Sciatic nerve (tissue), 2 donors: ENCODE measurements at places on chromosomes 13 and 19. TPM values are rescaled to one million over a fixed set of nuclear protein-coding genes. Genes with fewer than 3 reads are reported as not detected.
A peak's percentile ranks its signal among the peaks of the same experiment; 100 is the strongest.

GRCh38 chr19:46411925-46412649, 1.3 kb downstream of the CCDC8 start:
- no peak for DNase-seq

FXYD1 gene
- 460 TPM for total RNA-seq

- no peak for DNase-seq
These were observed 99.4 kb upstream of the SERP2 start for GRCh38 chr13:44273991-44274770.

- no peak for DNase-seq
These were observed 69.4 kb downstream of the PSPC1 start for GRCh38 chr13:19713186-19713965.

- DNase-seq, result no peak
These were observed 6.9 kb downstream of the B3GNT8 start for GRCh38 chr19:41420101-41420880.

GRCh38 chr13:30241532-30241931, 65.8 kb downstream of the KATNAL1 start:
- no peak for DNase-seq

DNA sequence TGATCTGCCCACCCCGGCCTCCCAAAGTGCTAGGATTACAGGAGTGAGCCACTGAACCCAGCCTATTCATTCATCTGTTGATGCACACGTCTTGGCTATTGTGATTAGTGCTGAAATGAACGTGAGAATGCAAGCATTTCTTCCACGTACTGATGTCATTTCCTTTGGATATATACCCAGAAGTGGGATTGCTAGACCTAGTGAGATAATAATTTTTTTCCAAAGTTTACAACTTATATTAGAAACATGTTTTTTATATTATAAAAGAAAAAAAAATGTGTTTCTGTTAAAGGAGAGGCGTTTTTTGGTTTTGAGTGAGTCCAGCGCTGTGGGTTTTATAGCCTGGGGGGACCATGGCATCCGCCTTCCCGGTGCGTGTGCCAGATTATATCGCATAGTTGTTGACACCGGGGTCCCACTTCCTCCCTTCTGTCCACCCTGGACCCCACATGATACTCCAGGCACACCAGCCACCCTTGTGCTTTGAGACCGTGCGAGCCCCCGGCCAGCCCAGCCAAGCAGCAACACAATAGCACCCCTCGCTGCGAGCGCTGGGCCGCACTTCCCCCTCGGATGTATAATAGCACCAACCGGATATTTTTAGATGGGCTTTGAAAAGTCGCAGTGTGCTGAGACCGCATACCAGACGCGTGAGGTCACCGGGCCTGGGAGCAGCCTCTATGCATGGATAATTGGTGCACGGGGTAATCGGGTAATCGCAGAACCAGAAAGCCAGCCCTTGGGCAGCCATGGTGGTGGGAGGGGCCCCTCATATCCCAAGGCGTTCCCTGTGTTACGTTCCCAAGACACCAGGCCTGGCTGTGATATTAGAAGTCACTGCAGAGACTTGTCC, 59.6 kb downstream of the MYO9B start:
- DNase-seq, result peak; percentile 92

DCT gene
- total RNA-seq, result 0.94 TPM

DNA sequence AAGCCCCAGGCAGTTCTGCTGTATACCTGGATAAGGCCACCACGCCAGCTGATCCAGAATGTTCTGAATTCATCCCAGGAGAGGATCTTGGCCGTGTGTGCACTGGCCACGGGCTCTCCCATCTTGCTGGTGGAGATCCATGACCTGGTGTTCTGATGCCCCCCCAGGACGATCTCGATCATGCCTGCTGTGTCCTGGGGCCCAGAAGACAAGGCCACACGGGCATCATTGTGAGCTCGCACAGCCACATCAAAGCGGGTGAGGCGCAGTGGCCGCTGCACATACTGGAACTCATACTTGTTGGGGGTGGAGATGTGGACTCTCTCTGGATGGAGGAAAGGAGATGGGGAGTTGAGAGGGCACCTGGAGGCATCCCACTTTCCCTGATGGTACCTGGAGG, 40.1 kb downstream of the F2RL3 start:
- no peak for DNase-seq

GRCh38 chr13:48618937-48619336, 34.8 kb upstream of the CYSLTR2 start:
- no peak for DNase-seq

GRCh38 chr19:55624109-55625003, at the start of gene ZNF784:
TSS of gene ZNF784 (minus strand) at chr19:55624566. CDS start at chr19:55624561, 5 bp downstream.
- peak; percentile 96 for DNase-seq

DNA sequence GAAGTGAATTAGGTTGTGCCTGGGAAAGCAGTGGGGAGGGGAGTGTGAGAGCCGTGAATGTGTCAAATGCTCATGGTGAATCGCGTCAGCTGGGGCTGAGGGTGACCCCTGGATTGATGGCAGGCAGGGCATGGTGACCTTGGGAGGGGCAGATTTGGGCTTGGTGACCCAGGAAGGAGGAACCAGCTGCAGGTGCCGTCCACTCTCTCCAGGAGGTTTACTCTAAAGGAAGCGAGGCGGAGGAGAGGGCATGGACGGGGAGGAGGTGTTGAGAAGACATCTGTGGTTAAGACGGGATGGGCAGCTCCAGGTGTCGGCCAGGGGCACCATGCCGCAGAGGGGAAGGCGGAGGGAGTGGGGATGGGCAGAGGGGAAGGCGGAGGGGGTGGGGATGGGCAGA, 28.7 kb downstream of the TMEM255B start:
- peak; percentile 45 for DNase-seq

GRCh38 chr19:55528030-55528803, 8.7 kb downstream of the SBK2 start:
- no peak for DNase-seq

DNA sequence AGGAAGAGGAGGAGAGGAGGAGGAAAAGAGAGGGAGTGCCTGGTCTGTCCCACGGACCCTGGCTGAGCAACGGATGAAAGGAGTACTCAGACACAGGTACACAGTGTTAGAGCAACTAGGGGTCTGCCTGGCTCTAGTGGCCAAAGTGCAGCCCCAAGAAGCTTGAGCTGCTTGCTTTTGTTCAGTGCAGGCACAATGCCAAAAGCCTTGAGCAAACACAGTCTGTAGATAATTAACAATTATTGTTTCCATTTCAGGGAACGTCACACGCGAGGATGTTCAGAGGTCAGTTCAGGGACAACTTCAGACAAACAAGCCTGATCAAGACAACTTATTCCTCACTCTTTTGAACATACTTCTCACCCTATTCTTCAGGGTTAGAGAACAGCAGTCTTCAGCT, 32.2 kb upstream of the ZNF726 start:
- DNase-seq, result no peak

DNA sequence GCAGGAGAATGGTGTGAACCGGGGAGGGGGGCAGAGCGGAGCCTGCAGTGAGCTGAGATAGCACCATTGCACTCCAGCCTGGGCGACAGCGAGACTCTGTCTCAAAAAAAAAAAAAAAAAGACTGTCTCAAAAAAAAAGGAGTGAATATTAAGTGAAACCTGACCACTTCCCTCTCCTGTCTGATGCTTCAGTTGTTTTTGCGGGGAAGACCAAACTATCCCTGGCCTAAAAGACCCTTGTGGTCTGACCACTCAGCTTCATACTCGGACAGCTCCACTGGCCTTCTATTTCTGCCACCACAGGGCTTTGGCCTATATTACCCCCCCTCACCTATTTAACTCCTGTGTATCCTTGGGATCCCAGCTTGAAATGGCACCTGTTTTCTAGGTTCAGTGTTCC, 2.3 kb downstream of the CLASRP start:
- no peak for DNase-seq

NKPD1 gene
- total RNA-seq, result not detected

TNNI3 gene
- total RNA-seq, result not detected

GRCh38 chr19:1018393-1018792, 2.5 kb downstream of the TMEM259 start:
- DNase-seq, result no peak
